Activated naive CD4-positive, alpha-beta T cell treated with anti-CD3 and anti-CD28 coated beads for 36 hours (primary cell): ENCODE measurements at places on chromosomes 3 and 15.

- DNase-seq, result no peak
Measured at GRCh38 chr3:119613201-119613600, 15.5 kb downstream of the PLA1A start.

DNA sequence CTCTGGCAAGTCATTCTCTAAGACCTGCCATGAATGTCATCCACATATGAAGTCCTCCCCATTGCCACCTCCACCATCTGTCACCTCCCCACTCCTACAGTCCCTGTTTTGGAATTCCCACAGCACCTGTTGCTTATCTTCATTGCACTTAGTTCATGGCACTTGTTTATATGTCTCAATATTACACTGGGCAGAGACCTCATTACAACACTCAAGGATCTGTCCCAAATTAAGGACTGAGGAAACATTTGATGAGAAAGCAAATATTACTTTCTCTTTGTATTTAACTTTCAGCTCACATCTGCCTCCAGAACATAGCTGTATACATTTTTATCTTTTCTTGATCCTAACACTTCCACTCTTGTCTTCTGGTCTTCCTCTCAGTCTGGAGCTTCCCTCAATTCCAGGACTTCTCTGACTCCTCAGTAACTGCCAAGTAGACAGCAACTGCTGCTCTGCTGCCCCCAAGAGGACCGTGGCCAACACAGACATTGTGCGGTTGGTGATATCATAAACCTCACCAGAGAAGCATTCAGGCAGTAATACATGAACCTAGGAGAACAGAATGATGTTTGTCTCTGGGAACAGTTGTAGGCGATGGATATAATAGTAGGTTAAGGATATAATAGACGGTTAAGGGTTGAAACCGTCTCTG lies 45.0 kb upstream of the FGF12 start:
- DNase-seq, result peak; percentile 6

GRCh38 chr3:149009732-149010131 lies 18.4 kb downstream of the GYG1 start:
- no peak for DNase-seq

DNA sequence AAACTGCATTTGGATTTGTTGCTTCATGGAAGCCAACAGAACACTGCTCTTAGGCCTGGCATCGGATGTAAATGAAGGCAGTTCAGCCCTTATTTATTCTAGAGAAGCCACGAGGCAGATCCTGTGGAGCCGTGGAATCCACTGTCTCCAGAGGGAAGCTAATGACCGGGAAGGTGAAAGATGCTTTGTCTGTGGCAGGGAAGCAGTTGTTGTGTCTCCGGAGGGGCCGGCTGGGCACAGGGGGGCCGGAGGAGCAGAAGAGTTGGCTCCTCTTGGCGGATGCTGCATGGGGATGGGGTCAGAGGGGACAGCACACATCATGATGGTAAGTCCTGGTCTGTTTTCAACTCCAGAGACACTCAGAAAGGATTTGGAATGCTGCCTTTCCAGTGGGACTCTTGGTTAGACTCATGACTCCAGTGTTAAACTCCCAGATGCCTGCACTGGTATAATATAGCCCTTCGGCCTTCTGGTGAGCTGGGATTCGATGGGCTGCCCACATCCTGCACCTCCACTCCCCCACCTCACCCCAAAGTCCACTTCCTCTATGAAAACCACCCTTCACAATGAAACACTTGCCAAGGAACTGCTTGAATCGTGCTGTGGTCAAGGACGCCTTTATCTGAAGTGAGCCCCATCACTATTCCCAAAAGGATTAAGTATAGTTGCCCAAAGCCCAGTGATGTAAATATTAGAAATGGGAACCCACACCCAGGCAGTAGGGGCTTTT lies 33.6 kb downstream of the TPM1 start:
- DNase-seq, result no peak

DNA sequence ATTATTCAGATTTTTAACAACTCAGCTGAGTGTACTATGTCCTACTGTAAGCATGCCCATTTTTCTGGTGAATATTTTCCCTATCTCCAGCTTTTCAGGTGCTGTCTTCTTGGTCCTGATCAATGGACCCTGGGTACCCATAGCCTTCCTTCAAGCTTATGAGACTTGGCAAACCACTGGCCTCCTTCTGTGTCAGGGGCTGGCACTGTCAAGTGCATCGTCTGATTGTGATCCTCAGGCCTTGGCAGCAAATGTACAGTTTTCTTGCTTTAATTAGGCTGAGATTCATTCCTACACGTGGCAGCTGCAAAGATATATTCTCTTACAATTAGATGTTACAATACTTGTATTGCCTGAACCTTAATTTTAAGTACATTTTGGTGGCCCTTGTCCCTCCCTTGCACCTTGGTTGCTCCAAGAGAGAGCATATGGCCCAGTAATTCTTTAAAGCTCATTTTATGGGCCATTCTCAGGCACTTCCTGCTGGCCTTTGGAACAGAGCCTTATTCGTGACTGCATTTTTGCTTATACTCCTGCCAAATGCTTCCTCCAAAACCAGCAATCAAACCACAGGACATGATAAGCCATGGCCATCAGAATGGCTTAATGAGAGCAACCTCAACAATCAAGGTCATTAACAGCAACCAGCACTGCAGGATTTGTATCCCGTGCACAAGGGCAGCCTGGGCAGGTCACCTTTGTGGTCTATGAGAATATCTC lies 179.9 kb downstream of the CNTN6 start:
- no peak for DNase-seq

GRCh38 chr15:87619161-87619960 lies 637.2 kb downstream of the NTRK3 start:
- DNase-seq, result no peak

GRCh38 chr3:75089841-75090240 lies 475.4 kb upstream of the CNTN3 start:
- DNase-seq, result no peak

- DNase-seq, result peak; percentile 58
Measured at GRCh38 chr15:42608110-42608531, 32.7 kb downstream of the STARD9 start.

DNA sequence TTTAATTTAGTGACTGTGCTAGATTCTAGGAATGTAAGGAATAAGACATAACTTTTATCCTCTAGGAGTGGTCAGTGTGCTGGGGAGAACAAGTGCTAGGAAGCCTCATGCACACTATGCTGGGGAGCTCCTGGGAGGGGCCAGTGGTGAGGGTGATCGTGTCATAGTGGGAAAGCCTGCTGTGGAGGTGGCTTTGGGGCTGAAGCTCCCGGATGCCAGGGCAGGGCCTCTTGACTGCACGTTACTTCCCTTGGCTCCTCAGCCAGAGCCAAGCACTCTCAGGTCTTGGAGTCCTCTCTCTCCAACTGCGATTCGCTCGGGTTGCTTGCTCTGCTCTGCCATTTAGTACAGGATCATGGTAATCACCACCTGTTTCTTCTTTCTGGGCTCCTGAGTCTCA lies 33.6 kb downstream of the SQOR start:
- no peak for DNase-seq

GRCh38 chr15:68699124-68699880 lies 120.5 kb downstream of the CORO2B start:
- DNase-seq, result no peak

- no peak for DNase-seq
Measured at GRCh38 chr3:116929505-116930222, 220.1 kb downstream of the TUSC7 start.
